ENCODE measurements at places on chromosomes 5 and 9.

DNA sequence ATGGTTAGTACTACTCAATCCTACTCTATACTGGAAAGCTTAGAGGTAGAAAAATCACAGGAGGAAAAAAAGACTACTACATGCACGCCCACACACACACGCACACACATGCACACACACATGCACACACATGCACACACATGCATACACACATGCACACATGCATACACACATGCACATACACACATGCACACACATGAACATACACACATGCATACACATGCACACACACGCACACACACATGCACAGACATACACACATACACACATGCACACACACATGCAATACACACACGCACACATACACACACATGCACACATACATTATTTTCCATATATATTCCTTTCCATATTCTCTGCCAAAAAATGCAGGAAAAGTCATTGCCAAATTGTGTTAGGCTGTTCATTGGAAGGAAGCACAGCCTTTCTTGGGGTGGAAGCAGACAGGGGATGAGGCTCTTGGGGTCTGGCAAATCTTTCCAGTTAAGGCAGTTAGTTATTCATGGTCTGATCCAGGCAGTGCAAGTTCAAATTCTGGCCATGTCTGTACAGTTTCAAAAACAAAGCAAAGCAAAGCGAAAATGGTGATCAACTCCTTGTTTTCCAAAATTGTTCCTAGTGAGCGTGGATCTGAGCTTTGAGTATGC lies 187.9 kb upstream of the EGFLAM start:
- no peak overlapping the region for H3K4me3 ChIP-seq
- no peak for DNase-seq
- H3K27ac ChIP-seq, result no peak overlapping the region
- H3K27me3 ChIP-seq, result no peaks in the 10 kb centered on the region

- H3K27me3 ChIP-seq, result no peaks in the 10 kb centered on the region
- no peaks in the 10 kb centered on the region for H3K4me1 ChIP-seq
- H3K36me3 ChIP-seq, result no peaks in the 10 kb centered on the region
- H3K4me3 ChIP-seq, result no peak overlapping the region
Observed at GRCh38 chr9:135604437-135605237, 34.7 kb downstream of the GLT6D1 start.

DNA sequence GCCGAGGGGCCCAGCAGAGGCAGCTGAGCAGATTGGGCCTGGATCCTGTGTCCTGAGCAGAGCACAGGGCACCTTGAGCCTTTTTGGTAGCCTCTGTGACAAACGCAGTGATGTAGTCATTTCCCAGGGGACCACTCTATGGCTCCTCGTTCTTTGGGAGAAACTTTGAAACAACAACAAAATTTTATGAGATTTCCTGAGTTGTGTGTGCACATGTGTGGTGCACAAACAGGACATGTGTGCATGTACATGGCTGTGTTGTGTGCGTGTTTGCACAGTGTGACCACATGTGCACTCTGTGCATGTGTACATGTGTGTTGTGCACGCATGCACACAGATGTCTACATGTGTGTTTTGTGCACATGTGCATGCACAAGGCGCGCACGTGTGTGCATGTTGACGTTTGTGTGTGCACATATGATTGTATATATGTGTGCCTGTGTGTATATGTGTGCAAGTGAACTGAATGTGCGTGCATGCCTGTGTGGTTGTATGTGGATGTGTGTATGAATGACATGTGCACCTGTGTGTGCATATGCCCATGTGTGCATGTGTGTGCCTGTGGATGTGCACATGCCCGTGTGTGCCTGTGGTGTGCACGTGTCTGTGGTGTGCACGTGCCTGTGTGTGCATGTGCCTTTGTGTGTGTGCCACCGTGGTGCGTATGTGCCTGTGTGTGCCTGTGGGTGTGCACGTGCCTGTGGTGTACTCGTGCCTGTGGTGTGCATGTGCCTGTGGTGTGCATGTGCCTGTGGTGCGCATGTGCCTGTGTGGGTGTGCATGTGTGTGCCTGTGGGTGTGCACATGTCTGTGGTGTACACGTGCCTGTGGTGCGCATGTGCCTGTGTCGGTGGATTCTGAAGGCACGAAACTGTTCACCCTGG lies 221.6 kb downstream of the CACNA1B start:
- H3K4me3 ChIP-seq, result no peak overlapping the region
- no peak for DNase-seq
- peaks cover 5% of the 10 kb centered on the region for H3K27me3 ChIP-seq
- H3K36me3 ChIP-seq, result no peaks in the 10 kb centered on the region

GRCh38 chr9:94829380-94830070 lies 103.0 kb downstream of the AOPEP start:
- peak overlapping the region; percentile 72 for H3K27ac ChIP-seq

DNA sequence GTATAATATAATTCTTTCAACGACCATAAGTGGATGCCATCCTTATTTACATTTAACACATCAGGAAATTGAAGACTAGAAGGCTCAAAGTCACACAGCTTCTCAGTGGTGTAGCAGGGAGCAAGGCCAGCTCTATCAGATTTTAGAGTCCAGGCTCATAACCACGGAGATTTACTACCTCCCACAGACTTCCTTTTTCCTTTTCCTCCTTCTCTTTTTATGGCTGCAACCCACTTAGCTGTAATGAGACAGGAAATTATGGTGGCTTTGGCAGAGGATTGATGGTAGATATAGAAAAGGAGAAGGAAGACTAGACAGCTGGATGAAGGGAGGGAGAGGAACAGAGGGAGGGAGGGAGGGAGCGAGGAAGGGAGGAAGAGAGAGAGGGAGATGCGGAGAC lies 47.4 kb downstream of the SPEF2 start:
- H3K4me1 ChIP-seq, result no peaks in the 10 kb centered on the region
- DNase-seq, result no peak

DNA sequence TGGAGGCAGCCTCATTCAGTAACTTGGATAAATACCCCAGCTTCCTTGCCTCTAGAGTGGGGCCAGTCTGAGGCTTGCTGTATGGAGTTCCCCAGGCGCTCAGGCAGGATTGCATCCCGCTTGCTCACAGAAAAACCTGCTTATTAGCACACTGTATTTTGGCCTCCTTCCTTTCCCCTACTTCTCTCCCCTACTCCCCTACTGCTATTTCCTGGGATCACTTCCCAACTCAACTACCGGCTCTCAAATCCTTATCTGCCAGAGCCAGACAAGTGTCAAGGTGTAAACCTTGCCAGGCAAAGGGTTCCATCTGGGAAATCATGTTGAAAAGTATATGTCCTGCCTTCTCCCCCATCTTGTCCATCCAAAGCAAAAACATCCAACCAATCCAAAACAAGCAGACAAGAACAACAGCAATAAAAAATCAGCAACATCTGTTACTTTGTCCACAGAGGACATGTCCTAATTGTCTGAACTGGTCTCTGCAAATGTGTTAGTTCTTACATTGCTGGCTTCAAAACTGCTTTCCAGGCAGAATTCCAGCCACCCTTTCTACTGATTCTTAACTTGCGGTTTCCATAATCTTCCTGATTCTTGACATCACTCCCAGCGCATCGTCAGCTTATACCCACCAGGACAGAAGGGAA lies 164.1 kb upstream of the SEMA6A start:
- no peak for DNase-seq
- no peaks in the 10 kb centered on the region for H3K4me1 ChIP-seq
- H3K27me3 ChIP-seq, result no peaks in the 10 kb centered on the region
- no peak overlapping the region for H3K27ac ChIP-seq
- H3K36me3 ChIP-seq, result no peaks in the 10 kb centered on the region
- H3K4me3 ChIP-seq, result no peak overlapping the region

DNA sequence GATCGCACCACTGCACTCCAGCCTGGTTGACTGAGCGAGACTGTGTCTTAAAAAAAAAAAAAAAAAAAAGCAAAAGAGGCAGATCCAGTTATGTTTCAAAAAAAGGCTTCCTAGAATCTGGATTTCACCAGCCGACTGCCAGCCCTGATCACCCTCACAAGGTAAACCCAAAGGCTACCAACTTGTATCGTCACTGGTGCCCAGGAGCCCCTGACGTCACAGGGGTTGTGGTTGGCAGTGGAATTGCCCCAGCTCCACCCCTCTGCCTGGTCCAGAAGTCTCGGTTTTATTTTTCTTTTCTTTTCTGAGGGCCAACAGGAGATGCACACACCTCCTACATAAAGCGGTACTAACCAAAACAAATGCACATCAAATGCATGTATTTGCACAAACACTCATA lies 6.0 kb upstream of the LMX1B start:
- peaks cover 15% of the 10 kb centered on the region for H3K4me1 ChIP-seq
- no peak for DNase-seq
- H3K36me3 ChIP-seq, result no peaks in the 10 kb centered on the region
- H3K4me3 ChIP-seq, result no peak overlapping the region
- no peak overlapping the region for H3K27ac ChIP-seq
- H3K27me3 ChIP-seq, result peaks cover 69% of the 10 kb centered on the region

DNA sequence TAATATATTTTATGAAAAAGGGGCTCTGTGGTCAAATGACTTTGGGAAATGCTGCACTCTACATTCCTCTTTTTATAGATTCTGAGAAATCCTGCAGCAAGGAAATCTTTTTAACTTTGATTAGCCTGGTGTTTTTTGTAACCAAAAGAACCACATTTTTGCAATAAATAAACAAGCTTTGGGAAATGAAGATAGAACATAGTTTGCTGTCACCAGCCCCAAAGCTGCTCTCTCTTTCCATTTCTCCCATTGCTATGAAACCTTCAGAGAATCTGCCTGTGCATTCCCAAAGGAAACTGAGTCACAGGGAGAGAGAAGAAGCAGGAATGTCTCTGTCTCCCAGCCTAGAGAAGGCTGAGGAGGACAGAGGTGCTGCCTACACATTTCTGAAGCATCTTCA lies 59.0 kb downstream of the COL15A1 start:
- peaks cover 16% of the 10 kb centered on the region for H3K4me1 ChIP-seq
- no peak overlapping the region for H3K27ac ChIP-seq
- no peaks in the 10 kb centered on the region for H3K27me3 ChIP-seq
- H3K36me3 ChIP-seq, result peaks cover 29% of the 10 kb centered on the region
- no peak overlapping the region for H3K4me3 ChIP-seq
- no peak for DNase-seq

- H3K27ac ChIP-seq, result peak overlapping the region; percentile 80
- no peak for DNase-seq
- no peaks in the 10 kb centered on the region for H3K36me3 ChIP-seq
- peaks cover 7% of the 10 kb centered on the region for H3K4me1 ChIP-seq
- peak overlapping the region; percentile 66 for H3K4me3 ChIP-seq
Observed at GRCh38 chr5:103561685-103562452, 720 bp downstream of the NUDT12 start.

- DNase-seq, result no peak
- H3K36me3 ChIP-seq, result no peaks in the 10 kb centered on the region
- no peak overlapping the region for H3K27ac ChIP-seq
- H3K4me3 ChIP-seq, result no peak overlapping the region
- no peaks in the 10 kb centered on the region for H3K27me3 ChIP-seq
Observed at GRCh38 chr9:38437193-38437823, 13.1 kb upstream of the IGFBPL1 start.

GRCh38 chr9:135711391-135711790 lies 9.4 kb downstream of the KCNT1 start:
- no peak for DNase-seq
- H3K4me1 ChIP-seq, result no peaks in the 10 kb centered on the region
- H3K27ac ChIP-seq, result no peak overlapping the region
- H3K27me3 ChIP-seq, result no peaks in the 10 kb centered on the region

DNA sequence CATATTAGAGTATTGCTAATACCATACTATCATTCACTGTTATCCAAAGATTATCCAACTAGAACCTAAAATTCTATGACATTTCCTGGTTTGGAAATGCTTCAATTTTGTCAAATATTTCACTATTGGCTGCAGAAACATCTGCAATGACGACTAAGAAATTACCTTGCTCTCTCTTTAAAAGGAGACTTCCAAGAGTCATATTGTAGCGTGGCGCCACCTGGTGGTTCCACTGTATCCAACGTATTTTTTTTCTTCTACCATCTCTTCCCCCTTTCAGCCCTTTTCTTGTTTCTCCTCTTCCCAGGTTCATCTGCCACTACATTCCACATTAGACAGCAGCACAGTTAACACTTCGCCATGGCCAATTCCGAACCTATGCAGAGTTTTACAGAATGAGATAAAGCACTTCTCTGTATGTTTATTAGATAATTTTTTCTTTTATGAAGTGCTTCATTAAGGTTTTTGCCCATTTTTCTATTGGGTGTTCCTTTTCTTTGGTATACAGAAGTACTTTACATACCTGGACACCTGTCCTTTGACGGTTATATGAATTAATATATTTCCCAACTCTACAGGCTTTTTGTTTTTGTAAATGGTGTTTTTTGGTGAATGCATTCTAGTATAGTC lies 153.5 kb downstream of the CDC42SE2 start:
- H3K27me3 ChIP-seq, result no peaks in the 10 kb centered on the region
- no peaks in the 10 kb centered on the region for H3K36me3 ChIP-seq
- DNase-seq, result peak; percentile 83
- no peaks in the 10 kb centered on the region for H3K4me1 ChIP-seq
- H3K4me3 ChIP-seq, result no peak overlapping the region

DNA sequence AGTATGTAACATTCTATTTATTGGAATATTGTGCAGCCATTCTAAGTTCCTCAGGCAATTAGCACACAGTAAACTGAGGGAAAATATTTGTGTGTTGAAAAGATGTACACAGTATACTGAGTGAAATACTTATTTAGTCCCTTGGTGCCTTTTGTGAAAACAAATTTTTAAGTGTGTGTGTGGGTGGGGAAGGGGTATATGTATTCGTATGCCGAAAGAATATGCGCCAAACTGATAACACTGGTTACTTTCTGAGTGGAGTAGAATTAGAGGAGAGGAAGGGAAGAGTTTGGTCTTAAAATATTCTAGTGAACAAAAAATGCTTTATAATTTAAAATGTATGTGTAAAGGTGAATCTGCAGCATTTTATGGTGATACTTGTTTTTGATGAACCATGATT lies 3.1 kb downstream of the DCP2 start:
- H3K27me3 ChIP-seq, result no peaks in the 10 kb centered on the region
- H3K27ac ChIP-seq, result no peak overlapping the region
- H3K4me3 ChIP-seq, result no peak overlapping the region

GRCh38 chr9:106929471-106930177 lies 66.7 kb downstream of the ZNF462 start:
- H3K4me3 ChIP-seq, result no peak overlapping the region
- no peaks in the 10 kb centered on the region for H3K4me1 ChIP-seq
- DNase-seq, result no peak
- no peak overlapping the region for H3K27ac ChIP-seq
- H3K27me3 ChIP-seq, result no peaks in the 10 kb centered on the region

DNA sequence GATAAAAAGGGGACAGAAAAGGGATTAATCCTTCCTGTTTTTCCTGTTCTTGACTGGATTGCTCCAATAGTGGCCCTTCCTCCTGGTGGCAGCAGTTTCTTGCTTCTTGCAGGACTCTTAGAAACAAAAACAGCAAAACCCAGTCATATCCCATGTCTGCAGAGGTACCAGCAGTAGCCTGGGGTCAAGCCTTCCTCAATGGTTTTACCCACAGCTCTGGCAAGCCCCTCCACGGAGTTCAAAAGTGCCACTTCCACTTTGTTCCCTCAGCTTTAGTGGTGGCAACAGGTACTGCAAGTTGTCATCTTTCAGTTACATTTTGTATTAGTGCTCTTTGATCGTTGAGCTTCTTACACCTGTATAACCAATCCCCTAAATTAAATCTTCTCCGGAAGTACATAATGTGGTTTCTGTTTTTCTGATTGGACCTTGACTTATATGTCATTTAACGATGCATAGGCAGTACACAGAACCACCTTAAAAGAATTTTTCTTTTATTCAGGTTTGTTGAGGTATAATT lies 8.7 kb upstream of the RANBP6 start:
- DNase-seq, result no peak
- no peaks in the 10 kb centered on the region for H3K36me3 ChIP-seq
- H3K4me1 ChIP-seq, result no peaks in the 10 kb centered on the region
- no peaks in the 10 kb centered on the region for H3K27me3 ChIP-seq
- H3K4me3 ChIP-seq, result no peak overlapping the region

GRCh38 chr5:157520911-157521703 lies 54.5 kb downstream of the ADAM19 start:
- peaks cover 9% of the 10 kb centered on the region for H3K36me3 ChIP-seq
- peak; percentile 78 for DNase-seq

Measured in tibial artery (tissue), 4 donors.